ENCODE measurements at places on chromosomes 6 and 20. TPM values are rescaled to one million over a fixed set of nuclear protein-coding genes. Genes with fewer than 3 reads are reported as not detected.
A peak's percentile ranks its signal among the peaks of the same experiment; 100 is the strongest.

- H3K27ac ChIP-seq, result peak overlapping the region; percentile 83
- H3K36me3 ChIP-seq, result no peaks in the 10 kb centered on the region
- DNase-seq, result peak; percentile 12
- H3K27me3 ChIP-seq, result no peaks in the 10 kb centered on the region
- peaks cover 36% of the 10 kb centered on the region for H3K4me1 ChIP-seq
Measured at GRCh38 chr6:30885481-30885998, 1.2 kb downstream of the DDR1 start.

DNA sequence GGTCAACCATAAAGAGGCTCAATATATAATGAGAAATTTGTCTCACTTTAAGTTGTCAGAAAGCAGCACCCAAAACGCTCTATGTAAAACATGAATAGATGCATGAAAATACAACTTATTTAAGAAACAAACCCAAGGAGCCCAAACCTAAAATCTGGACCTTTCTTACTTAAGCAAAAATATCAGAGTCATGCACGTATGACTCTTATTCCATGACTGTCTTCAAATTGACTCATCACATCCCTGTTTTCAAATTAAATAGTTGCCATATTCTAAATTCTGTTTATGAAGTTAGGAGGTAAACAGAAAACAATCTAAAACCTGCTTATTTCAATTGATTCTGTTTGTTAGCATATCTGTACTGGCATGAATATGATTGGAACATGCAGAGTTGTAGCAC, 42.1 kb downstream of the ANKRD6 start:
- DNase-seq, result no peak
- H3K4me3 ChIP-seq, result no peak overlapping the region
- H3K27me3 ChIP-seq, result no peaks in the 10 kb centered on the region
- H3K4me1 ChIP-seq, result no peaks in the 10 kb centered on the region
- no peak overlapping the region for H3K27ac ChIP-seq

GRCh38 chr20:8055096-8055495, 35.5 kb upstream of the TMX4 start:
- no peak for DNase-seq
- no peaks in the 10 kb centered on the region for H3K36me3 ChIP-seq
- no peak overlapping the region for H3K4me3 ChIP-seq
- no peak overlapping the region for H3K27ac ChIP-seq
- H3K4me1 ChIP-seq, result no peaks in the 10 kb centered on the region

GRCh38 chr20:50129662-50130355, 16.9 kb upstream of the UBE2V1 start:
- no peak overlapping the region for H3K27ac ChIP-seq
- H3K27me3 ChIP-seq, result no peaks in the 10 kb centered on the region
- H3K4me1 ChIP-seq, result no peaks in the 10 kb centered on the region
- H3K36me3 ChIP-seq, result peaks cover 6% of the 10 kb centered on the region

DNA sequence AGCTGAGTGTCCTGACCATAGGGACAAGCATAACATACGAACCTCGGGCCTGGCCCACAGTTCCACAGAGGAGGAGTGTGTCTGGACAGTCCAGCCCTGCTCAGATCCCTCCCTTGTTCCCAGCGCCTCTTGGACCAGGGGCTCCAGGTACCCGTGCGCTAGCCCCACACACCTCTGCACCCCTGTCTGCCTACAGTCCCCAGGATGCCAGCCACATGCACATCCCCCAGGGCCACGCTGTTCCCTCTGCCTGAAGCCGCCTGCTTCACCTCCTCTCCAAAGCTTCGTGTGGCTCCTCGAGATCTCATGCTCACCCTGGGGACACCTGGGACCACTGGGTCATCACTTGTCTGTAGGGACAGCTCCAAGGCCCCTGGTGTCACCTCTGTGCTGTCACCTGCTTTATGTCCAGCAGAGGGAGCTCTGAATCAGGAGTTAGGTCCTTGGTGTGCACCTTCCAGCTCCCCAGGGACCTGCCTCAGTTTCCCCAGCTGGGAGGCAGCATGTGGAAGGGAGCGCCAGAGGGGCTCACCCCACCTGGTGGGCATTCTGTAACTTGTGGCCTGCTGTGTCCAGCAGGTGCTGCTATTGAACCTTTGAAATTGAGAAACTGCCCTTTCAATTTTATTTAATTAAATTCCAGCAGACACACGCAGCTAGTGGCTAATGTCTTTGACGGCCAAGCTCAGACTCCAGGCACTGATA, 7.3 kb upstream of the YTHDF1 start:
- no peak overlapping the region for H3K27ac ChIP-seq
- no peaks in the 10 kb centered on the region for H3K36me3 ChIP-seq
- H3K4me3 ChIP-seq, result no peak overlapping the region

GRCh38 chr20:60223174-60223573, 265.0 kb downstream of the CDH26 start:
- no peak overlapping the region for H3K4me3 ChIP-seq
- no peaks in the 10 kb centered on the region for H3K36me3 ChIP-seq
- H3K27me3 ChIP-seq, result no peaks in the 10 kb centered on the region
- no peak for DNase-seq
- H3K4me1 ChIP-seq, result no peaks in the 10 kb centered on the region
- H3K27ac ChIP-seq, result no peak overlapping the region

DNA sequence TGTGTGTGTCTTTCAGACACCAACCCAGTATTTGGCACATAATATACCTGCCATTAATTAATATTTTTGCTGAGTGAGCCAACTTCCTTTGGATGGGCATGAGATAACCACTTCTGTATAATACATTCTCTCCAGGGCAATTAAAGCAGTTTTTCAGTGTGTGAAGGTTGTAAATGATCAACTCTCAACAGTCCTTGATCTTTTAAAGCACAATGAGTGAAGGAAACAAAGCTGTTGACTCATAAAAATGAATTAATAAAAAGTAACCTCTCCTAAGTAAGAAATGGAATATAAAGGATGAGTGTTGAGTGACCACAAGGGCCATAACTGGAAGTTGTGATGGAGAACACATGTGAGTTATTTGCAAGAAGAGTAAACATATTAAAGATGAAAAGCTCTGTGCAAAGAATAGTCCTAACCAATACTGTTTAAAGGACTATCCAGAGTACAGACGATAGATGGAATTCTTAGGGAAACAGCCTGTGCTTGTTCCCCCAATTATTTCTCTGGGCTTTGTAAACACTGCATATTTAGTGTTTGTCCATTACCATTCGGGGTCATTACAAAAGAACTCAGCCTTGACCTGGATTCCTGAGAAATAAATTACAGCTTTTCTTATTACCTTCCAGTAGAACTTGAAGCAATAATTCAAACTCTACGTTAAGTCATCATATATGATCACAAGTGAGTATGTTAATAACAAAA, 446.2 kb downstream of the PLCB1 start:
- H3K4me3 ChIP-seq, result no peak overlapping the region
- H3K27me3 ChIP-seq, result no peaks in the 10 kb centered on the region
- H3K36me3 ChIP-seq, result no peaks in the 10 kb centered on the region
- no peaks in the 10 kb centered on the region for H3K4me1 ChIP-seq
- DNase-seq, result no peak

GRCh38 chr20:4326195-4327065, 311.1 kb upstream of the RNF24 start:
- no peaks in the 10 kb centered on the region for H3K27me3 ChIP-seq
- DNase-seq, result no peak
- no peak overlapping the region for H3K27ac ChIP-seq

Gene UNC5CL
- 0.10 TPM for polyA plus RNA-seq

DNA sequence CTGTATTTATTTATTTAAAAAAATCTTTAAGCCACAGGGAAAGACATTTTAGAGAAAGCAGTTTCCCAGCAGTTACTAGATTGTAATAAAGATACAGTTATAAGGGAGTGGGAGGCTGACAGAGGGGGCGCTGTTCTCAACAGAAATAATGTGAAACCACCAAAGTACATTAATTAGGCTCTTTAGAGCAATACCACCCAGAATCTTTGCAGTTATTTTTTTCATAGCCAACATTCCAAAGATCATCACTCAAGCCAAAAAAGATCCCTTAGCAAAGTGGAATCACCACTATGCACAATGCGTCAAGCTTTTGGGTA, 331.3 kb upstream of the DEFB112 start:
- no peaks in the 10 kb centered on the region for H3K4me1 ChIP-seq
- no peak overlapping the region for H3K27ac ChIP-seq
- peak; percentile 10 for DNase-seq
- no peaks in the 10 kb centered on the region for H3K27me3 ChIP-seq

GRCh38 chr6:35754452-35755277, 17.8 kb downstream of the ARMC12 start:
- H3K4me3 ChIP-seq, result no peak overlapping the region
- no peaks in the 10 kb centered on the region for H3K27me3 ChIP-seq
- H3K27ac ChIP-seq, result no peak overlapping the region
- DNase-seq, result no peak
- H3K4me1 ChIP-seq, result no peaks in the 10 kb centered on the region

DNA sequence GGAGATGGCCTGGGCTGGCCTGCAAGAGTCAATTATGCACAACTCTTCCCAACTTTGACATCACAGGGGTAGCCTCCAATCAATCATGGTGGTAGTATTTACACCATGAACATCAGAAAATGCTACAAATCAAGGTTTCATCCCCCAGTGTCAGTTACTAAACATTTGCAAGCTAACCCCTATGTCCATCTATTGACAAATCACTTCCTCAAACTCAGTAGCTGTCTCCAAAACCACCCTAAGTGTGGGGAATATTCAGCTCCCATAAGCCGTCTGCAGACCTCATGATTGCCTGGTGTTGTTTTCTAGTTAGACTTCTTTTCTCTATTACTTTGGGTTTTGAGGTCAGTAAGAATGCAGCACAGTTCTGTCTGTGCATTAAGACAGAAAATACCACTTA, 200.8 kb upstream of the RIN2 start:
- H3K27ac ChIP-seq, result no peak overlapping the region
- no peak for DNase-seq
- no peaks in the 10 kb centered on the region for H3K4me1 ChIP-seq
- no peak overlapping the region for H3K4me3 ChIP-seq
- H3K27me3 ChIP-seq, result no peaks in the 10 kb centered on the region
- H3K36me3 ChIP-seq, result no peaks in the 10 kb centered on the region

Gene GNMT
- polyA plus RNA-seq, result 1.4 TPM

DNA sequence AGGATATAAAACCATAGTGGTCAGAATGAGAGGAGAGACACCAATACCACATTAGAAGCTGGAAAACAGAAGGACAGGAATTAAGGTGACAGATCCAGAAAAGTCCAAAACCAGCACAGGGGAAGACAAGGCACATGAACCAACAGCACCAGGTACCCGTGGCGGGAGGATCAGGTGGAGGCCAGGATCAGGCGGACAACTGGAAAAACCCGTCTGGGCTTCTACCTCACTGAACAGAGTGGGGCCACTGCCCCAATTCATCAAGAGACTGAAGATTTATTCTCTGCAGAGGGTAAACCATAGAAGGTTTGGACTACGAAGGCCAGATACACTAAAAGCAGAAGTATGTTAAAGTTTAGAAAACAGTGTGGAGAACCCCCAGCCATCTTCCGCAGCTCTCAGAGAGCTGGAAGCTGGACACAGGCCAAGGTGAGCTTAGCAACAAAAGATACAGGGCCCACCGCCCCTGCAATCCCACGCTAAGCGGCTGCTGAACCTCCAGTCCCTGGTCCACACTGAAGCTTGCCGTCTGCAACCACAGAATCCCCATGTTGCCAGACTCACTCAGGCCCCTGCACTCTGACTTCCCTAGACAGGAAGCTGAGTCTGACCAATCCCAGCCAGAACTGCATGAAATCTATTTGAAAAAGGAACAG, 29.9 kb downstream of the ABHD12 start:
- no peaks in the 10 kb centered on the region for H3K36me3 ChIP-seq
- no peak overlapping the region for H3K4me3 ChIP-seq
- DNase-seq, result peak; percentile 23
- no peaks in the 10 kb centered on the region for H3K27me3 ChIP-seq

DNA sequence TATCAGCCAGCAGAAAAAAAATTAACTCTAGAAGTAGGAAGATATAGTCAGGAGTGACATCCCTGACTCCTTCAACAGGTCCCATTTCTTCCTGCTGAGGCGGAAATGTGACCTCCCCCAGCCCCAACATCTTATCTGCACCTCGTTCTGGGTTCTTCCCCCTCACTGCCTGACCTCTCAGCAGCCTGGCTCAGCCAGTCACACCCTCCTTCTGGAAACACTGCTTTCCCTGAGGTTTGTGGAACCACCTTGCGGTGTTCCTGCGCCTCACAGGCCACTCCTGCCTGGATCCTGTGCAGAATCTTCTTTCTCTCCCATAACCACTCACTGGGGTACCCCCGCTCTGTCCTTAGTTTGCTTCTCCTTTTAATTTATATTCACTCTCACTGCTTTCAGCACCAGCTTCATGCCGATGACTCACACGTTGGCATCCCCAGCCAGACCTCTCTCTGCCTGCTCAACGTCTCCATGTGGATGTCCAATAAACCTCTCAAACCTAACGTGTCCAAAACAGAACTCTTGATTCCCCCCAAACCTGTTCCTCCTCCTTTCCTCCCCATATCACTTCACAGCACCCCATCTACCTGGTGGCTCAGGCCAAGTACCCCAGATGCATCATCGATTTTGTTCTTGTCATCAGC, 222.8 kb upstream of the PLN start:
- no peaks in the 10 kb centered on the region for H3K36me3 ChIP-seq
- H3K4me1 ChIP-seq, result no peaks in the 10 kb centered on the region
- H3K4me3 ChIP-seq, result no peak overlapping the region
- H3K27ac ChIP-seq, result no peak overlapping the region

- no peaks in the 10 kb centered on the region for H3K36me3 ChIP-seq
- H3K4me3 ChIP-seq, result no peak overlapping the region
- no peak for DNase-seq
Measured at GRCh38 chr6:43990275-43990626, 137.0 kb downstream of the MRPL14 start.

- no peaks in the 10 kb centered on the region for H3K4me1 ChIP-seq
- H3K4me3 ChIP-seq, result peak overlapping the region; percentile 51
- no peak overlapping the region for H3K27ac ChIP-seq
- H3K36me3 ChIP-seq, result no peaks in the 10 kb centered on the region
Measured at GRCh38 chr6:73308712-73309534, 45.2 kb downstream of the DPPA5 start.

GRCh38 chr20:49549801-49550551, 18.0 kb downstream of the PTGIS start:
- DNase-seq, result no peak
- H3K27me3 ChIP-seq, result no peaks in the 10 kb centered on the region
- H3K36me3 ChIP-seq, result no peaks in the 10 kb centered on the region
- no peak overlapping the region for H3K4me3 ChIP-seq
- H3K27ac ChIP-seq, result no peak overlapping the region

- no peaks in the 10 kb centered on the region for H3K27me3 ChIP-seq
- H3K4me3 ChIP-seq, result no peak overlapping the region
- no peak overlapping the region for H3K27ac ChIP-seq
Measured at GRCh38 chr6:134519465-134519864, 201.6 kb upstream of the SGK1 start.

DNA sequence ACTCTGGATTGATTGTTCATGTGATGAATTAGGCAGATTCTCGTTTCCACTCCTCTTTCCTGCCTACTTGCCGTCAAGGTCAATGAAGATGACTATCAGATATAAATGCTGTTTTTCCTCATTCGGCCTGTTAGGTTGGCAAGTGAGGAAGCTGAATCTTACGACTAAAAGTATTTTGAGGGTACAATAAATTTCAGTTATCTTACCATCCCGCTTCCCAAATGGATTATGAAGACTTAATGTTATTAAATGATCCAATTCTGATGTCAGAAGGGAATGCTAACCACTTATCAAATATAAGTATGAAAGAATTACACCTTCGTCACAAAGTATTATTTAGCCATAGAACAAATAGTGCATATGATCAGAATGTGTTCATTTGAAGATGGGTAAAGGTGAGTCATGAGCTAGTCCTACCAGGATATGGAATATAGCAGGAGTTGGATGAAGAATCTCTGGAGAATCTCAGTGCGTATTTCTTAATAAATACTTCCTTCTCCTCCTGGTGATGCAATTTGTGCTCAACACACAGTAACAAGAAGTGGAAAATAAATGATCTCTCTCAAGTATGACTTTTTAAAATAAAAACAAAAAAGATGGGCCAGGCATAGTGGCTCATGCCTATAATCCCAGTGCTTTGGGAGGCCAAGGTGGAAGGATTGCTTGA, 4.6 kb downstream of the GPLD1 start:
- H3K27ac ChIP-seq, result no peak overlapping the region
- H3K27me3 ChIP-seq, result no peaks in the 10 kb centered on the region
- no peaks in the 10 kb centered on the region for H3K36me3 ChIP-seq
- no peak for DNase-seq

Measured in SK-N-SH (cell line).